ENCODE measurements at places on chromosomes 5 and 9. TPM values are rescaled to one million over a fixed set of nuclear protein-coding genes. Genes with fewer than 3 reads are reported as not detected.

The CYSRT1 gene
- 1.9 TPM for total RNA-seq

The PHAX gene
- 62.9 TPM for total RNA-seq

The SHLD3 gene
- total RNA-seq, result 2.9 TPM

The SSNA1 gene
- total RNA-seq, result 69.2 TPM

The EGFL7 gene
- 38.0 TPM for total RNA-seq

The LPAR1 gene
- 0.99 TPM for total RNA-seq

The BARX1 gene
- total RNA-seq, result 1.2 TPM

DNA sequence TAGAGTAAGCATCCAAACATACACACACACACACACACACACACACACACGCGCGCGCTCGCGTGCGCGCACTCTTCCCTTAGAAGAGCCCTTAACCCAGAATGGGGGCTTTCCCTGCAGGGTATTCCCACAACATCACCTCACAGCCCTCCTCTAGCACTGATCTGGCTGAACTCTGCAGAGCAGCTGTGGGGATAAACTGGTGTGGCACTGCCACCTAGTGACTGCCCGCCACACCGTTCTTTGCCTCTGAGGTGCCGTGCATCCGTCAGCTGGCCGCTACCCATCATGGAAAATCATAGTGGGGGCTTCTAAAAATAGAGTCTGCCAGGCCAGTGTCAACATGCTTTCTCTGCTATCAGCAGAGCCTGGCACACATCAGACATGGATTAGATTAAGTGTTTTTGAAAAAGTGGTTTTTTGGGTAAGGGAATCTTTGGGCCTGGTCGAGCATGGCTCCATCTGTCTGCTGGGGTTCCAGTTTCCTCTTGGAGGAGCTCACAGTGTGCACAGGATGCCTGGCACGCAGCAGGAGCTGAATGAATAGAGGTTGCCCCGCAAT lies 88.1 kb downstream of the KCNN2 start:
- peaks cover 5% of the 10 kb centered on the region for H3K4me1 ChIP-seq
- no peak overlapping the region for H3K27ac ChIP-seq
- peak; percentile 79 for DNase-seq
- H3K4me3 ChIP-seq, result no peak overlapping the region
- no peaks in the 10 kb centered on the region for H3K27me3 ChIP-seq
- no peaks in the 10 kb centered on the region for H3K36me3 ChIP-seq

- peaks cover 3% of the 10 kb centered on the region for H3K36me3 ChIP-seq
- DNase-seq, result no peak
- peaks cover 28% of the 10 kb centered on the region for H3K4me1 ChIP-seq
- no peak overlapping the region for H3K4me3 ChIP-seq
- no peaks in the 10 kb centered on the region for H3K27me3 ChIP-seq
- no peak overlapping the region for H3K27ac ChIP-seq
These were observed 65.2 kb downstream of the RAPGEF1 start for GRCh38 chr9:131674425-131675421.

DNA sequence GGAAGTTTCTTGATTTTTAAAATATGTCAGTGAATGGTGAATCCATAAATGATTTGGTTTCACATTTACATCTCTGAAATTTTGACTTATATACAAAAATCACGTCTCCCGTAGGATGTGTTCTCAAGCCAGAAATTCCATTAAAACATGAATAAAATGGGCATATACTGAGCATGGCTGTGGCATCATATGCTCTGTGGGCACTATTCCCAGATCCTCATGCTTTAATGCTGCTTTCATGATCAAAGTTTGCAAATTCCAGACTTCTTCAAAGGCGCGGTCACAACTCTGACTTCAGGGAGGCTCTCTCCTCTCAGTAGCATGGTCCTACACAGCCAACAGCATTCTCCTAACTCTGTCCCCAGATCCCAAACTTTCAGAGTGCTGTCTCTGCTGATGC lies 723.2 kb downstream of the TAF11L14 start:
- no peaks in the 10 kb centered on the region for H3K27me3 ChIP-seq
- DNase-seq, result no peak
- no peak overlapping the region for H3K4me3 ChIP-seq
- no peaks in the 10 kb centered on the region for H3K4me1 ChIP-seq
- H3K27ac ChIP-seq, result no peak overlapping the region

- no peaks in the 10 kb centered on the region for H3K27me3 ChIP-seq
- no peak overlapping the region for H3K4me3 ChIP-seq
- no peaks in the 10 kb centered on the region for H3K4me1 ChIP-seq
- no peak for DNase-seq
- no peaks in the 10 kb centered on the region for H3K36me3 ChIP-seq
These were observed 1.1 kb downstream of the IL4 start for GRCh38 chr5:132674671-132675506.

- peak overlapping the region; percentile 55 for H3K4me3 ChIP-seq
- no peaks in the 10 kb centered on the region for H3K36me3 ChIP-seq
- peak; percentile 47 for DNase-seq
- no peaks in the 10 kb centered on the region for H3K27me3 ChIP-seq
- H3K27ac ChIP-seq, result peak overlapping the region; percentile 87
- peaks cover 8% of the 10 kb centered on the region for H3K4me1 ChIP-seq
These were observed 143.0 kb downstream of the SMARCA2 start for GRCh38 chr9:2158111-2158610.

- no peaks in the 10 kb centered on the region for H3K4me1 ChIP-seq
- DNase-seq, result no peak
- H3K27me3 ChIP-seq, result no peaks in the 10 kb centered on the region
These were observed 56.3 kb upstream of the GPBP1 start for GRCh38 chr5:57117596-57117995.

DNA sequence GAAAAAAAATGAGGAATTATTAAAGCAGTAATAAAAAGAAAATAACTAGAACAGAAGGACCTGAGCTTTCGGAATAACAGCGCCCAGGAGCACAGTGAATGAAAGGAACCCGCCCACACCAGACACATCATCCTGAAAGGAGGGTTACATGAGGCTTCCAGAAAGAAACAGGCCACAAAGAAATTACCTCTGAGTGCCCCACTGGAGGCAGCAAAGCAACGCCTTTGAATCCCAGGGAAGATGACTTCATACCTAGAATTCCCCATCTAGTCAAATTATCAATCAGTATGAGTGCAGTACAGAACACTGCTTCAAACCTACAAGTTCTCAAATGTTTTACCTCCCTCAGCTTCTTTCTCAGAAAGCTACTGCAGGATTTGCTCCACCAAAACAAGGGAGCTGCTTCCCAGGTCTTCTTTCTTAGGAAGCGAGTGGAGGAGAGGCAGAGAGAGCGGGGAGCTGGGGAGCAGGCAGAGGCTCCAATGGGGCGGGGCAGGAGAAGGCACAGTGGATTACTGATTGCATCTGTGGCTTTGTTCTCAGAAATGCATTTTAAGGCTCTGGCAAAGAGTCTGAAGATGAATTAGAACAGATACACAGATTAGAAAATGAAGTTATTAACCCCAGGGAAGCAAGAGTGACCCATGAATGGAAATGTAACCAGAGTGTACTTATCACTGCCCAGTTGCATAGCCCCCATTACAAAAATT lies 87.1 kb downstream of the SEMA4D start:
- H3K36me3 ChIP-seq, result peaks cover 20% of the 10 kb centered on the region
- peaks cover 11% of the 10 kb centered on the region for H3K4me1 ChIP-seq

DNA sequence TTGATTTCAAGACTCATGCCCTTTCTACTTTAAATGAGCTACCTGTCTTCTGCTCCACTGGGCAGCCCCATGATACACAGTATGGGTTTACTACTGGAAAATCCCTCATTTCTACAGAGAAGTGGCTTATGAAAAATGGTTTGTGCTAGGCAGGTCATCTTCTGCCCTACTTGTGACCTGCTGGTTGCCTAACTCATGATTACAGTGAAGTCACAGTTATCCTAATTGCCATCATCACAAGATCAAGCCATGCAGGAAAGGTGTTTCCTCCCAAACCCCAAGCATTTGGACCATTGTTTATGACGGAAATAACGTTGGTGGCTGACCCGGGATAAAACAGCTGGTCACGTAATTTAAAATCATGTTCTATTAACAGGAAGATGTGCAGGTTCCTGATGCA lies 330.6 kb downstream of the ACTL7B start:
- no peaks in the 10 kb centered on the region for H3K4me1 ChIP-seq
- no peaks in the 10 kb centered on the region for H3K36me3 ChIP-seq
- H3K4me3 ChIP-seq, result no peak overlapping the region
- no peaks in the 10 kb centered on the region for H3K27me3 ChIP-seq
- H3K27ac ChIP-seq, result no peak overlapping the region

DNA sequence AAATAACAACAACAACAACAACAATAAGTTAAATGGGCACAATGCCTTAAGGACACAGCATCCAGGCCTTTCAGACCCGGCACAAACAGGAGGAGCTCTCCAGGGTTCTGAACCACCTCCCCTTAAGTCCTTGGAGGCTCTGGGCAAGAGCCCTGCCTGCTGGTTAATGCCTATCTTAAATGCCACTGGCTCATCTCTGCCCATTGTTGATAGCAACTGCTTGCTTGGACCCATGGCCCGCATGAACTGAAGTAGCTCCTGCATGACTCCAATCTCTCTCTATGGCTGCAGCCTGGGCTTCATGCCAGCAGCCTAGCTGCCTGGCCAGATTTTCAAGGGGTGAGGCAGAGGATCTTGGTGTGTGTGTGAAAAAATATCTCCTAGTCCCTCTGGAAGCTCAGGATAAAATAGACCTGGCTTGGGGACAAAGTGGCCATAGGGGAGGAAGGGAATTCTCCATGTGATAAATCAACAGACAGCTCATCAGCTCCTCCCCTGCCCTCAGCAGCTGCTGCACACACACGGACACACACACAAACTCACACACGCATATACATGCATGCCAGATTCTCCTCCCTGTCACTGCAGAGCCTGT lies 27.4 kb downstream of the FAM219A start:
- H3K4me1 ChIP-seq, result no peaks in the 10 kb centered on the region
- no peaks in the 10 kb centered on the region for H3K36me3 ChIP-seq
- peak; percentile 69 for DNase-seq
- H3K4me3 ChIP-seq, result no peak overlapping the region

GRCh38 chr5:110086658-110087388 lies 397.1 kb downstream of the MAN2A1 start:
- no peaks in the 10 kb centered on the region for H3K4me1 ChIP-seq
- DNase-seq, result no peak
- no peak overlapping the region for H3K4me3 ChIP-seq
- no peaks in the 10 kb centered on the region for H3K27me3 ChIP-seq
- H3K27ac ChIP-seq, result no peak overlapping the region
- H3K36me3 ChIP-seq, result no peaks in the 10 kb centered on the region

GRCh38 chr5:172695232-172696054 lies 54.4 kb downstream of the NEURL1B start:
- no peaks in the 10 kb centered on the region for H3K4me1 ChIP-seq
- no peak for DNase-seq
- no peak overlapping the region for H3K4me3 ChIP-seq
- H3K36me3 ChIP-seq, result no peaks in the 10 kb centered on the region
- H3K27ac ChIP-seq, result no peak overlapping the region

DNA sequence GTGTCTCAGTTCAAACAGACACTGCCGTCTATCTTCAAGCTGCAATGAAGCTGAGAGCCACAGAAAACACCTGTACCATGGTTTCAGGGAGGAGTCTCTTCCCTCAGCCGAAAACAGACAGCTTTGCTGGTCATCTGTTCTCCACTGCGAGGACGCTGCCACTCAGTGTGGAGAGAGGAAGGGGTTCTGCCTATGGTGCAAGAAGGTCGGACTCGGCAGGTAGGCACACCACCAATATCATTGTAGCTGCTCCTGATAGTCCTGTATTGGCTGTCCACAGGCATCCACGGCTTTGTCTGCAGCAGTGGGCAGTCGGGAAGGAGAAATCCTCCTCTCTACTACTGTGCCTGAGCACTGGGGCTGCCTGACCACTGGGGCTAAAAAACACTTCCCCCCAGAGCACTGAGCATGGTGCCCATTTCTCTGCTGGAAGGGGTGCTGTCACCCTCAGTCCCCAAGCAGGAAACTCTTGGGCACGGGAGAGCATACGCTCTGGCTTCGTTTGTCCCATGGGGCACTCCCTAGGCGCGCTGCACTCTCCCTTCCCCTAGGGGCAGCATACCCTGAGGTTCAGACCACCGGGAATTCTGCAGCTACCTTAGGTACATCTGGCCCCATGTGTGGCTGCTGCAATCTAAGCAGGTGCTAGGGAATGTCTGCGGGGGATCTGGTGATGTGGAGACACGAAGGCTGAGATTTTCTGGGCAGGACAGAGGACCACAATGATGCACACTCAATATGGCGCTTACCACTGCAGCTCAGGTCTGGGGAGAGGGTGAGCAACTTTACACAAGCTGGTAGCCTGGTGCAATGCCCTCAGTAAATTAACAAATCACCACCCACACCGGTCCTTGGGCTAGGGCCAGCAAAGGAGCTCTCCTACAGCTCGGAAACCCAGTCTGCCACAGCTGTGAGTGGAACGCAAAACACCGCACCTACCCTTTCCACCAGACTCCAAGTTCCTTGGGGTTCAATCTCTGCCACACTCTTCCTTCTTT lies 880.9 kb upstream of the SEMA6A start:
- no peaks in the 10 kb centered on the region for H3K36me3 ChIP-seq
- H3K27me3 ChIP-seq, result no peaks in the 10 kb centered on the region
- DNase-seq, result peak; percentile 79
- no peak overlapping the region for H3K27ac ChIP-seq

DNA sequence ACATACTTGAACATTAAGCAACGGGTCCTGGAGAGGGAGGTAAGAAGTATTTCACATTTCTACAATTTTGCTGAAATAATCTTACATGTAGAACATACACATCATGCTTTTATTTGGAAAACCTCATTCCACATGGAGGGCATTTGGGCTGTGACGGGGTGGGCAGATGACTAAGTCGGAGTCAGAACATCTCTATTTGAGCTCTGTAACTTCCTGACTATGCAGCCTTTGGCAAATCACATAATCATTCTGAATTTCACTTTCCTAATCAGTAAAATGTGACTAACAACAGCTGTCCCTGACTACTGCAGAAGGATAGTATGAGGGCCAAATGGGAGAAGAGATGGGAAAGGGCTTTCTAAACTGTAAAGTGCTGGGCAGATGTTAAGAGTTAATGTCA lies 17.1 kb upstream of the IL6ST start:
- no peak overlapping the region for H3K4me3 ChIP-seq
- H3K36me3 ChIP-seq, result peaks cover 4% of the 10 kb centered on the region
- H3K27ac ChIP-seq, result no peak overlapping the region
- no peak for DNase-seq
- no peaks in the 10 kb centered on the region for H3K4me1 ChIP-seq

DNA sequence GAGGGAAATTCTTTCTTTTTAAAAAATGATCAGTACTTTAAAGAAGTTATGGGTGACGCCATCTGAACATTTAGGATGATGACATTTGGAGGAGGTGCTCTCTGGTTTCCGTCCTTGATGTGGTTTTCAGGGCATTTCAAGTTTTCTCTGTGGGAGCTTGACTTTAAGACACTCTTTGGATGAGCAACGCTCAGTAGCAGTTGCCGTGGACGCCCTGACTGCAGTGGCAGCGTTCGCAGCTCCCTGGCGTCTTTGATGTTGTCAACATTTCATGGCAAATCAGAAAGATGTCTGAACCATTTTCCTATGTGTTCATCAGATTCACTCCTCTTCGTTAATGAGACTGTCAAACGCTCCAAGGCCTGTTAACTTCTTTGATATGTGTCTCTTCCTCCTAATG lies 86.1 kb downstream of the ZNF354C start:
- no peaks in the 10 kb centered on the region for H3K27me3 ChIP-seq
- H3K27ac ChIP-seq, result no peak overlapping the region
- H3K4me1 ChIP-seq, result no peaks in the 10 kb centered on the region
- H3K36me3 ChIP-seq, result no peaks in the 10 kb centered on the region
- H3K4me3 ChIP-seq, result no peak overlapping the region
